ENCODE measurements at places on chromosomes 3 and 15.

DNA sequence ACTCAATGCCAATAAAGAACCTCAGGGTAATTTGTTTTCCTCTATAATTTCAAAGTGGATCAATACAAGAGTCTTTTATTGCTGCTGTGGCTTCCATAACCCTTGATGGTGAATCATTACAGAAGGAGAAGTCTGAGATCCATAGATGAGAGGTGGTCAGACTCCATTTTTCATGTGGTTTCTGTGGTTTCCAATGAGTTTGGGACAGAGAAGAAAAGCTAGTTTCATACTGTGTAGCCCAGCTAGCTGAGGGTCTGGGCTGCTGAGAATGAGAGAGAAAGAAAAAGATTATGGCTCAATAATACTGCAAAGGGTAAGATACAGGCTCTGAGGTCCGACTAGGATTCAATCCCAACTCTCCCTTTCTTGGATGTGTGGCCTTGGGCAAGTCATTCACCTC lies 180.6 kb upstream of the LRRN1 start:
- DNase-seq = no peak

GRCh38 chr15:41350057-41350717 lies 17.5 kb downstream of the NUSAP1 start:
- DNase-seq = no peak

GRCh38 chr3:129594409-129594808 lies 12.1 kb downstream of the PLXND1 start:
- DNase-seq = no peak

GRCh38 chr3:3801494-3801841 lies 2.2 kb downstream of the LRRN1 start:
- no peak for DNase-seq

GRCh38 chr3:175378348-175378747 lies 519.2 kb downstream of the NAALADL2 start:
- DNase-seq = no peak

DNA sequence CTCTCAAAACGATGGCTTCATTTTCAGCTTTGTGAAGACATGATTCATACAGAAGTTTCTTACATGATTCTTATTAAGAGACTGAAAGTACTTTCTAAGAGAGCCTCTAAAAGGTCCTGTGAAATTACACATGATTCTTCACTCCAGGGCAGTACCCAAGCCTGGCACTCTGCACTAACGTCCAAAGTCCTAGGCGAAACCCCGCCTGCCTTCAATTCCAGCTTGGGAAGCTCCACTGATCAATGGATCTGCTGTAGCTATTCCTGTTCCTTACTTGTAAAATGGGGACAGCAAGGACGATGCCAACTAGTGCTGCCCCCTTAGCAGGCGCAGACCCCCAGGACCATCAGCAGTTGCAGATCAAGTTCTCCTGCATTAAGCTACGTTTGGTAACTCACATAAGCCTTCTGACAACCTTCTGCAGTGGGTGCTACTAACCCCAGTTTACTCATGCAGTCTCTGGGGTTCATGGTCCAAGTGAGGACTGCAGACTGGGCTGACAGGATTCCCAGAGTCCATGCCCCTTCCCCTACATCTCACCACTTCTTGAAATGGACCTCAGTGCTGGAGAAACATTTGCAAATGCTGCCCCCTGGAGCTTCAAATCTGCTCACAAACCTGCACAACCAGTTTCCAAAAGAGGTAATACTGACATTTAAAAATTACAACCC lies 10.6 kb downstream of the CHCHD4 start:
- DNase-seq = no peak

- no peak for DNase-seq
Measured at GRCh38 chr15:83285284-83285978, 967 bp upstream of the BNC1 start.

DNA sequence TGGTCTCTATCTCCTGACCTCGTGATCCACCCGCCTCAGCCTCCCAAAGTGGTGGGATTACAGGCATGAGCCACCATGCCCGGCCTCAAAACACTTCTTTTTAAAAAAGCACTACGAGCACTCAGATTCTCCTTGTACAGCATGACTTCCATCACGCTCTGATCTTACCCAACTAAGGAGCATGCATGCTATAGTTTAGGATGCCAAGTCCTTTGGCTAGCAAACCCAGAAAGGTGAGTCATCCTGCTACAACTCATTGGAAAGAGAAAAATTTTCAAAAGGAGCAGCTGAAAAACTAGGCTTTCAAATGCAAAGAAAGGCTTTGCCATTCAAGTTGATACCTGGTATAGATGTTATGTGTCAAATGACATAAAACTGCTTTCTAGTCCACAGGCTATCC lies 70.3 kb upstream of the PRICKLE2 start:
- DNase-seq = no peak

DNA sequence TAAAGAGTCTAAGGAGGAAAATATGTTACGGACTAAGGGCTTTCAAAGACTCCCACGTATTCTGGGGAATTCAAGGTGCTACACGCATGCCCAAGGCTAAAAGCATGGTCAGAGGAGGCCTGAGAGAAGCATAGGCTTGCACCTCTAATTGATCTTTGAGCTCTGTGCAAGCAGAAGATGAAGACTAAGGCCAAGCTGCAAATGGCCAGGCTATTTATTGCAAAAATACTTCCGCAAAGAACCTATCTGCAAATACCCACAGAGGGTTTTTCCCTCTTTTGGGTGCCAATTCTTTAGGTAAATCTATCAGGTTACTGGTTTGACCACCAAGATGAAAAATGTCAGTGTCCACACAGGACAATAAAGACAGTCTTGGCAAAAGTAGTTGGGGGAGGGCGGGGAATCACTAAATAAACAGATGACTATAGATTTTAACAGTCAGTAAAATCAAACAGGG lies 119.5 kb downstream of the STAG1 start:
- DNase-seq = no peak

GRCh38 chr3:59970796-59971195 lies 921.0 kb upstream of the CFAP20DC start:
- no peak for DNase-seq

GRCh38 chr3:129625072-129625874 lies 18.8 kb upstream of the PLXND1 start:
- no peak for DNase-seq

DNA sequence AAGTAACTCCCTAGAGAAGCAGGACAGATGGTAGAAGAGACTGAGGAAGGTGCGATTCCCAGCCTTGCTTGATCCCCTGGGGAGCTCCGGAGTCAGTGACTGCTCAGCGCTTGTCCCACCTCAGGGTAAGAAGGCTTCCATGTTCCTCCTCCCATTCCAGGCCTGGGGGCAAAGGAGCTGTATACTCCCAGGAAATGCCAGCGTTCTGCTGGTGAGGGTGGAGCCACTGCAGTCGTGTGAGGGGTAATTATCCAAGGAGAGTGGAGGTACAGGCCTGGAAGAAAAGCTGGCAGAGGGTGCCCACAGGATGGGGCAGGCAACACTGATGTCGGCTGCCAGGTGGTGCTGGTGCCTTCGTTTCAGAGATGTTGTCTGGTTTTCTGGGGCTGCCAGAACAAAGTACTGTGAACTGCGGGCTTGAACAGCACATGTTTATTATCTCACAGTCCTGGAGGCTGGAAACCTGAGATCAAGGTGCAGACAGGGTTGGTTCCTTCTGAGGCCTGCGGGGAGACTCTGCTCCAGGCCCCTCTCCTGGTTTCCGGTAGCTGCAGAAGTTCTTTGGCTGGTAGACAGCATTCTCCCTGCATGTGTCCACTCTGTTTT lies 12.1 kb upstream of the APBA2 start:
- no peak for DNase-seq

DNA sequence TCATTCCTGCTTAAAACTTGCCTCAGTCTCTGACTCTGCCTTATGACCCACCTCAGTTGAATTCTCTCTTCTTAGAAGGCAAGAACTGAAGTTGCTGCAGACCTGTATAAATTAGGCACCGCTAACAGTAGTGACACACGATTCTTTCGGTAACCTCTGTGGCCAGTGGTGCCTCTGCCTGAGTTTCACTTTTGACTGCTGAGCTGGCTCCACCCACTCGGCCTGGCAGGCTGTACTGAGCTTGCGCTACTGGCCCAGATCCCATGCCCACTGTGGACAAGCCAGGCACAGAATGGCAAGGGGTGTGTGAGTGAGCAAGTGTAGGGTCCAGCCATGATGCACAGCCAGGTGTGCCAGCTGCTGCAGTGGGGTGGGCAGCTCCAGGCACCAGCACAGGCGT lies 19.1 kb upstream of the EIF1B start:
- DNase-seq = no peak

DNA sequence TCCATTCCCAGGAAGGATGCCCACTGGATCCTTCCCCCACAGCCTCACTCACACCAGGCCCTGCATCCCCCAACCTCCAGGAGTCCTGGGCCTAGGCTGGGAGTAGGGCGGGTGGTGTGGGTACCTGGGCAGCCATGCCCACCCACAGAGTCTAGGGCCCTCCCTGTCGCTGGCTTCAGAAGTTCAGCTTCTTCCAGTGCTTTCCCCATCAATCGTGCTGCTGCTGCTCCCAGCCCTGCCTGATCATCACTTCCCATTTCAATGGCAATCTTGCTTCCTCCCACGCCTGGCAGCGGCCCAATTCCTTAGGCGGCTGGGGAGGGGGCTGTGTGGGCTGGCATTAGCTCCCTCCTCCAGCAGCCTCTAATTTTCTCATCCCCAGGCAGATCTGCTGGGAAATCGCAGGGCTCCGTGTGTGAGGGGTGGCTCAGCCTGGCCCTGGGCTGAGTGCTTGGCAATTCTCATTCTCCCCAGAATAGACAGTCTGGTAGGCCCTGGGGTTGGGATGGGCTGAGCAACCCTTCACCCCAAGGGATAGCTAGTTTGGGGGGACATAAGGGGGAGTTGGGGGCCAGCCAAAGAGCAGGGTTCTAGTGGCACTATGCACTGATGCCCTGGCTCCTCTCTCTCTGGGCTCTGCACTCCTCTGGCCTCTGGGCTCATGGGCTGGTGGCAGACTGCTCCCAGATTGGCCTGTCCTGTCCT lies 66.4 kb downstream of the SCN5A start:
- DNase-seq = no peak

GRCh38 chr3:140830391-140830790 lies 111.2 kb upstream of the SLC25A36 start:
- no peak for DNase-seq

DNA sequence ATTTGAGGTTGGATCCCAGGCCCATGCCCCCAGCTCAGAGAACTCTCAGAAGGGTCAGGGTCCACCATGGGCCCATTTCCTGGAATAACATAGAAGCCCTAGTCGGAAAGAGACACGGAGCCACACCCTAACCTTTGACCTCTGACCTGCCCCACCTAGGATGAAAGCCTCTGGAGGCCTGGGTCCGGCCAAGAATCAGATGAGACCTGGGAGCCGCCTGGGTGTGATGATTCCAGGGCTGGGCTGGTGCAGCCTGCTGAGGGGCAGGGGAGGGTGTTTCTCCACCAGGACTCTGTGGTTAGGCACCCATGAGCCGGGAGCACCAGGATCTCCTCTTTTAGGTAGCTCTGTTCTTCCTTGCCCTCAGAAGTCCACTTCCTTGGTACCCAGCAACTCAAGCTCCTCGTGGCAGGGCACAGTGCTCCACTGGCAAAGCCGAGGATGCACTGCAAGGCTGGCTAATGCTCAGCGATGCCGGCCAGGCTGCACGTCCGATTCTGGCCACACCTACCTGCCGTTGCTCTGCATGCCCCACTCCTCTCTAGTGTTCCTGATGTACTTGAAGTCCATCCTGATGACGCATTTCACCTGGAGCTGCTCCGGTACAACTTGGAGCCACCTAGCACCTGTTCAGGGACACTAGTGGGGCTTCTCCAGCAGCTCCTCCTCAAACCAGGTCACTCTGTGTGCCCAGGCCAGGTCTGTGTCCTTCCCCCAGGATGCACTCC lies 57.4 kb downstream of the ZNF445 start:
- no peak for DNase-seq

Measured in stimulated activated CD8-positive, alpha-beta memory T cell treated with anti-CD3 and anti-CD28 coated beads, Interleukin-12 subunit alpha, Interleukin-12 subunit beta, amount 100 ng/mL, for 4 hours (primary cell).